ENCODE measurements at places on chromosomes 5 and 9.
A peak's percentile ranks its signal among the peaks of the same experiment; 100 is the strongest.

DNA sequence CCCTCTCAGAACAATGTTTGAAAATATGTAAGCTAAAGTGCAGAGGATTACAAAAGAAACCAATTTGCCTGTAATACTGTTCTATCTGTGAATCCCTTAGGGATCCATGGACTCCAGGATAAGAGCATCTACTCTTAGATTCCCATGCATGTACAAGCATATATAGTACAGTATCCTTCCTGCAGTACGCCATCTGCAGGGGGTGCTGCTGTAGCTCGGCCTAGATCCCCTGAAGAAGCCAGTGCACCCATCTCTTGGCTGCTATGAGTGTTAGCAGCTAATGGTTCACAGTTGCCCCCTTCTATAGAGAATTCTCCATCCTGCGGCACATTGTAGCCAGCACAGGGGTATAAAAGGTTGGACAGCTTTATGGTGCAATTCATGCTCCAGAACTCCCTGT is 61.8 kb upstream of the SLC30A5 start:
- no peak for DNase-seq

DNA sequence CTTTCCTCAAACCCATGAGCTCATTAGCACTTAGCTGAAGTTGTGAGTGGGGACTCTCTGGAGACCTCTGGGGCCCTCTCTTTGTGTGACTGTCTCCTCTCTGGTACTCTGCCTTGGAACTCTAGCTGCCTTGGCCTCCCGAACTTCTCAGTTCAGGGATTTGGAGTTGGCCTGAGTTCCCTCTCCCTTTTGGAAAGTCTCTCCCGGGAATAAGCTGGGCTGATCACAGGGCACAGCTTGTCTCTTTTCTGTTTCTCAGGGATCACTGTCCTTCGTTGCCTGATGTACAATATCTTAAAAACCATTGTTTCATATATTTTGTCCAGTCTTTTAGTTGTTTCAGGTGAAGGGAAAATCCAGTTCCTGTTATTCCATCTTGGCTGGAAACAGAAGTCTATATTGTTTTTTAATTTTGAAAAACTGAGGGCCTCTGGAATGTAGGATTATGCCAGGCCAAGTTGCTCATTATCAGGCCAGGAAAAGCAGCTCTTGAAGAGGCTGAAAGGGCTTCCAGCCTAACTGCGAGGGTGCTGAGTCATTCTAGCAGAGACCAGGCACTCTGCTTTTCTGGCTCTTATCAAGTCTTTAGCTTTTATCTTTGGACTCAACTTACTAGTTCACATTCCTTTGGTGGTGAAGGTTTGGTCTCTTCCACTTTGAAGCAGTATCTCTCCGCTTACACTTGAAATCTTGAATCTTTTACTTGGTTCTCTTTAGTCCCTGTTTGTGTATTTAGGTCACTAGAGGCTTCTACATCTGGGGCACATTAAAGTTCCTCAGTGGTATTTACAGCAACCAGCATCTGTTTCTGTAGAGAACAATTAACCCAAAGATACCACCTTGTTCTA is 8.4 kb upstream of the RGS3 start:
- DNase-seq, result peak; percentile 69

GRCh38 chr5:65907135-65907534 is 19.2 kb upstream of the ERBIN start:
- no peak for DNase-seq

DNA sequence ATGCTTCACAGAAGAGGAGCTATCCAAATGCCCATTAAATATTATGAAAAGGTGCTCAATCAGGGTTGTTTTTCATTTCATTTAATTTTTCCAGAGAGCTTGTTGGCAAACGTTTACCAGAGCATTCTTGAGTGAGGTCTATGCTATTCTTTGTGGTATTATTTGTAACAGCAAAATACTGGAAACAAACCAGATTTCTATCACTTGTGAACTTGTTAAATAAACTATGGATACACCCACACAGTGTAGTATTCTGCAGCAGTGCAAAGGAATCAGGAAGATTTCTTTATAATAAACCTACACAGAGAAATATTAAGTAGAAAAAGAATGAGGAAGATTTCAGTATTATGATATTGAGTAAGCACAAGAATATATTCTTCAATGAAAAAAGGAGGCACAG is 15.0 kb upstream of the SLC1A1 start:
- DNase-seq, result no peak

DNA sequence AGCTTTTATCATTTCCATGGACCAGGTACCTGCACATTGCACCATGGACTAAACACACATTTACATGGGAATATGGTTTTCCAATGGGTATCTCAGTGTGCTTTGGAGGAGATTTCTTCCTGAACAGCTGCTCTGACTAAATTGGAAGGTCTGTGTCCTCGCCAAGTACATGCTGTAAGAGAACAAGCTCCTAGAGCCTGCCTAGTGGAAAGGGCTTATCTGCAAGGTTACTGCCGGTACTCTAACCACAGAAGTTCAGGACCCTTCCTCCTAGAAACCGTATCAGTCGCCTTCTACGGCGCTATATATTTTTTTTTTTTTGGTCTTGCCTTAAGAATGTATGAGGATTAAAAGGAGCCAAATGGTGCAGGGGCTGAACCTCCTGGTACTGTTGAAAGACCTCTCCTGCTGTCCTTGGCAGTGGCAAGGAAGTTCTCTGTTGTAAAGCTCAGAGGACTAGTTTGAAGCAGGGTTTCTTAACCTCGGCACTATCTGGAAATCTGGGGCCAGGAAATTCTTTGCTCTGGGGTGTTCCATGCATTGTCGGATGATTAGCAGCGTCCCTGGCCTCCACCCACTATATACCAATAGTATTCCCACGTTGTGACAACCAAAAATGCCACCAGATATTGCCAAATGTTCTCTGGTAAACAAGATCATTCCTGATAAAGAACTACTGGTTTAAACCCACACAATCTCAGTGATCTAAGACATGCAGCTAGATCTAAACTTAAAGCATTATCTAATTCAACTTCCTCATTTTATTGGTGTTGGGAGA is 107.4 kb downstream of the FBXO38 start:
- no peak for DNase-seq

- no peak for DNase-seq
Observed at GRCh38 chr9:87716141-87716540, 9.8 kb upstream of the CTSL start.
